ENCODE measurements at places on chromosomes 16 and 17. TPM values are rescaled to one million over a fixed set of nuclear protein-coding genes. Genes with fewer than 3 reads are reported as not detected.

Gene RIPOR1
- 43.8 TPM for polyA plus RNA-seq

Gene CTRB1
- polyA plus RNA-seq, result not detected

Gene CCDC92B
- polyA plus RNA-seq, result not detected

Gene CLEC18C
- polyA plus RNA-seq, result not detected

Gene HS3ST4
- polyA plus RNA-seq, result not detected

Gene ANKS3
- polyA plus RNA-seq, result 5.3 TPM
